ENCODE measurements at places on chromosomes 1 and 21.

DNA sequence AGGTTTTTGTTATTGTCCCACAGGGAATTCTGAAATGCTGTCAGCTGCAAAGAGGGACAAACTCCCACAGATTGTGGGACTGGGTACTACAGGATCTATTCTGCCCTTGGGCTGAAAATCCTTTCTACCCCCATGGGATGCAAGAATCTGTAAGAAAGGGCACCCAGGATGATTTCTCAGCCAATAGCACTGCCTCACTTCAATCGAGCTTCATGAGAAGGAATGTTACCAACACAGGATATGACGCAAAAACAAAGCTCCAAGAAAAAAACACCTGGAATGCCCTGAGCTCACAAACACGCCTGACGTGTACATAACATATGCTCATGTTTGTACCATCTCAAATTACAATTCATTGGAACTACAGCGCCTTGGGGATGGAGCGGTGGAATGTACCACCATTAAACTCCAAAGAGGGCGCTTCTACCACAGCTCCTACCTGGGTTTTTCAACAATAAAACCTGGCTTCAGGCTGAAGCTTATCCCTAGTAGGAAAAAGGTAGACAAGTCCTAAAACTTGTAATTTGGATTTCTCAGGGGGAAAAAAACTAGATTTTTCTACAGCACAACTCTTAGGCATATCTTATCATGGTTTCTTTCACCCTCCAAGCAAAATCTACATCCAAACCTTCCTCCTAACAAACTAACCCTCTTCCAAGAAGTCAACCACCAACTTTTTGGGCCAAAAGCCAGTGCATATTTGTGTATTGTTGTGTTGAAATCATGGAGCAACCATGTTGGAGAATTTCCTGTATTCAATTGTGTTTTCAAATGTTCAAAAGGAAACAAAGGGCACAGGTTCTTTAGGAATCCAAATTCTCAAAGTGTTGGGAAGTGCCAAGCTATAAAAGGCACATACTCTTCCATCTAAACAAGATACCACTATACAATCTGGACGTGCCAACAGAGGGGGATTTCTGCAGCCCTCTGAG lies 78.9 kb downstream of the TGFBR3 start:
- DNase-seq = no peak

GRCh38 chr1:59699227-59699847 lies 115.4 kb upstream of the HOOK1 start:
- no peak for DNase-seq

DNA sequence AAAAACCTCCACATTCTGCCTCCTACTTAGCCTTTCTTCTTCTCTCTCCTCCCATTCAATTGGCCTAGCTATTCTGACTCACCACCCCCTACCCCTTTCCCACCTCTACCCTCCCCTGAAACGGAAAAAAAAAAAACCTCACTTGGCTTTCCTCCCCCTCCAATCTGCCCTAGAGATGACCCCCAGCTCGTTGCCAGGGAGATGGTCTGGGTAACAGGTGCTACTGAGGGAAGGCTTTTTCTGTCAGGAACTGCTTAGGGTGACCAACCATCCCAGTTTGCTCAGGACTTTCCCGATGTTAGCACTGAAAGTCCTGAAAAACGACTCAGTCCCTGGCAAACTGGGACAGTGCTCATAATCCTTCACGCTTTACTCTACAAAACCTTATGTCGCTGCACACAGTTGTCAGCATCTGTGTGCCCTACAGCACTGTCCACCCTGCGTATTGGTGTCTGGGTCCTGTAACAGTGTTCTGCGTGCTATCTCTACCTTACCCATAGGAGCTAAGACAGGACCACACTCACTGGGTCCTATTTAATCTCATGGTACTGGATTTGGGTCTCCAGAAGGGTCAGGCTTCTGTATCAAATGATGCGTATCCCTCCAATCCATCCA lies 7.7 kb upstream of the CADM3 start:
- DNase-seq = no peak

DNA sequence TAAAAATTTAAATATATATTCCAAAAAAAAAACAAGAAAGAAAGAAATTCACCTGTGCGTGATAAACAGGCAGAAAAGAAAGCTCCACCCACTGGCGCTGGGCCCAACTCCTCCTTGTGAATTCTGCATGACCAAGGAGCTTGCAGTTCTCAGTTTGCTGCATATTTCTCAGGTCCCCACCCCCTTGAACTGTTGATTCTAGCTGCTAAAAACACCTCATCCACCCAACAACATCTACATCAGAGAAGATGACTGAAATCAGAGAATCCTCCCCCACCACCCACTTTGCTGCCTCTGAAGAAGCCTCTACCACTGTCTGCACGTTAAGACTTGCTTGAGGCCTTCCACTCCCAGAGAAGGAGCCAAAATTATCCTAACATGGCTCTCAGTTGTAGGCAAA lies 104.8 kb downstream of the RGS2 start:
- no peak for DNase-seq

- DNase-seq = no peak
These were observed 45.9 kb upstream of the PRMT6 start for GRCh38 chr1:107010582-107010981.

DNA sequence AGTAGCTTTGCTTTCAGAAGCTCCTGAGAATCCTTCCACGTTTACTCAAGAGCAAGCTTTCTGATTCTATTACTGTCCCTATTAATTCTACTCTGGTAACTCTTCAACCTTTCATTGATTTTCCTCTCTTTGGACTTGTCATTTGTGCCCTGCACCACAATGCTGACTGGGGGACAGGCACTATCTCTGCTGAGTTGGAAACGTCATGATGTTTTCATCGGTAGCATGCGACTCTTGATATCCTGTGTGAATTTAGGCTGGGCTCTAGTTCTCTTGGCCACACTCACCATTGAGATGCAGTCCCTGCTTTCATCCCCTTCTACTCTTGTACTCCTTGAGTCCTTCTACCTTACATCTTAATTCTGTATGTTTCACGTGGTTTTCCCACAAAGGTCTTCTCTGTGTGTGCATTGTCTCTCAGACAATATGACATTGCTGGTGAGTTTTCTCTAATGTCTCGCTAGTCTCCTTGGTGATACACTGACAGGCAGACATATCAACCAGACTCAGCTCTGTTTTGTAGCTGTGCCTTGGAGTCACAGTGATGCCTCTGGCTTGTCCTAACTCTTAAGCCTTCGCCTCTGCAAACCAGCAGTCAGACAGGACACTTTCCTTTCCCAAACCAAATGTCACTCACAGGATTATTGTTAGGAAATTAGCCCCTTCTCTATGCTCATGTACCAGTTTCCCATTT lies 223.6 kb upstream of the ADGRL2 start:
- DNase-seq = no peak

- DNase-seq = peak; percentile 8
These were observed 17.7 kb downstream of the RAP1GAP start for GRCh38 chr1:21651214-21652042.

- DNase-seq = no peak
These were observed 100.6 kb downstream of the DISC1 start for GRCh38 chr1:231727171-231727570.

DNA sequence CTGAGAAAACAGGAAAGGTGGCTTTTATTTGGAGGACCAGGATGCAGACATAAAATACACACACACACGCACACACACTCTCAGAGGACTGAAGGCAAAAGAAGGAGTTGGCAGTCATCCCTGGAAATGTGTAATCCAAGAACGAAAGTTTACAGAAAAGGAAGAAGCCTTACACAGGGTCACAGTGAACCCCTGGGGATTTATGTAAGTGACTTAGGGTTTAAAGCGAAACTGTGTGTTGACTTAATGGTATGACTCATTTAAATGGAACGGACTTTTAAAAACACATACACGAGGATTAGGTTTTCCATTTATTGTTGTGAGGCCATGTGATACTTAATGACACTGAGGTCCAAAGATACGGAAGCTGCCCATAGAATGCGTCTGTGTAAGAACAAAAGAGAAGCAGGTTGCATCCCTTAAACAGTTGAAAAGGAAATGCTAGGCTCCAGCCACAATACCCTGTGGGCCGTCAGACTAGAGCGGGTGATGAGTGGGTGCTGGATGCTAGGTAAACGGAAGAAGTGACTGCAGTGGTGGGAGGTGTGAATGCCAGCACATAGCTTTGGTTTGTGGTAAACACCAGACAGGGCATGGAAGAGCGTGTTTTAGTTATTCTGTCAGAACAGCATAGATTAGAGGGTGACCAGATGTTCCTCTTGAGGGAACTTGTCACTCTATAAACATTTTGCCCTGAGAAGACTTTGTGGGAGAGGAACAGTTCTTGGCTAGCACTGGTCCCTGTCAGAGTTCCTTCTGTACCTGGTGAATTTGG lies 21.6 kb upstream of the BCL10 start:
- peak; percentile 35 for DNase-seq

DNA sequence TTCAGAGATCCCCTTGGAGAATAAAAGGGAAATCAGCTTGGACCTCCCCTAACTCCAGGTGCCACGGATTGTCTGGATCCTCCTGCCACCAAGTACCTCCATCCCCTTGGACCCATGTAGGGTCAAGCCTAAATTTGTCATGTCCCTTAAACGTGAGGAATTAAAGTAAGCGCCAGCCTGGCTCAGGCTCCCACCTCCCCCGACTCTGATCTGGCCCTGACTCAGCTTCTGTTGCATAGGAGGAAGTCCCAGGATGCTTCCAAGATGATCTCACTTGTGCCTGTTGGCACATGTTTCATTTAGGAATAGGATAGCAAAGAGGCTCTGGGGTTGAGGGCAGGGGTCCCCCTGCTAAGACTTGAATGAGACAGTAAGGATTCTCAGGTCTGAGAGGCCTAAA lies 231.9 kb upstream of the JUN start:
- DNase-seq = no peak

GRCh38 chr1:180494370-180494769 lies 8.0 kb downstream of the ACBD6 start:
- DNase-seq = no peak

DNA sequence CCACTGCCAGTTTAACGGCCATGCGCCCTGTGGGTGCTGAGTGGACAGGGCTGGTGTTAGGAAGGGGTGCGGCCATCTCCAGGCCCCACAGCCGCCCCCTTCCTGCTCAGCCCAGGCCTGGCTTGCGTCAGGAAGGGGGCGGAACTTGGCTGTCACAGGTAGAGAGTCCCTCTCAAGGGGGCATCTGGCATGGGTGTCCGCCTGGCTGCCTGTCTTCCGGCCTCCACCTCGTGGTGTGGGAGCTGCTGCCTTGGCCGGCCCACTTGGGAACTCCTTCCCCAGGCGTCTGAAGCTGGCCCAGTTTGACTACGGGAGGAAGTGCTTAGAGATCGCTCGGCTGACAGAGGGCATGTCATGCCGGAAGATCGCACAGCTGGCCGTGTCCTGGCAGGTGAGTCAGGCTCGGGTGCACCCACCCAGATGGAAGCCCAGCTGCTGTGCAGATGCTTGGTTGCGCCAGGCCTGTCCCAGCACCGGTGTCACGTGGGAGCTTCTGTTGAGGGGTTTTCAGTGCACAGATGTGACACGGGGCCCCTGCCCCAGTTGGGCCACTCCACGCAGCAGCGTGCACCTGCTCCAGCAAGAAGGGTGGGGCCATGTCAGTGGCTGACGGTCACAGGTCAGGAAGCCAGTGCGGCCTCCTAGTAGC lies 9.1 kb upstream of the ATAD3B start:
- DNase-seq = no peak

DNA sequence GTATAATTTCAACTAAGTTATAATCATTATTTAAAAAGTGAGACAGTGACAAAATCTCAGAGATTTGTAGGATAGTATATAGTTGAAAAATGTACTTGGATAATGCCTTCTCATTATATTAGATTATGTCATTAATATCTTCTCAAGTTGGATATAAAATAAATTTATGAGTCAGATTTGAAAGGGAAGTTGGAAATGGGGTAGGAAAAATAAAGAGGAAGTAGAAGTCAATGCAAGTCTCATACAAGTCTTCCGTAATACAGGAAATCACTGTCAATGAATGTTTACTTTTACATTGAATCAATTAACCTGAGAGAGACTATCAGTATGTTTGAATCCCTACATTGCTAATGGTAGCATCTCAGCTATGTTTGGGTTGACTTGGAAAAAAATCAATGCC lies 16.2 kb upstream of the RNPC3 start:
- no peak for DNase-seq

- no peak for DNase-seq
These were observed 31.8 kb downstream of the USP25 start for GRCh38 chr21:15761507-15762100.

- no peak for DNase-seq
These were observed 1.4 kb downstream of the TENT5B start for GRCh38 chr1:27011058-27011764.

GRCh38 chr1:78797108-78797781 lies 147.6 kb downstream of the IFI44 start:
- DNase-seq = no peak

DNA sequence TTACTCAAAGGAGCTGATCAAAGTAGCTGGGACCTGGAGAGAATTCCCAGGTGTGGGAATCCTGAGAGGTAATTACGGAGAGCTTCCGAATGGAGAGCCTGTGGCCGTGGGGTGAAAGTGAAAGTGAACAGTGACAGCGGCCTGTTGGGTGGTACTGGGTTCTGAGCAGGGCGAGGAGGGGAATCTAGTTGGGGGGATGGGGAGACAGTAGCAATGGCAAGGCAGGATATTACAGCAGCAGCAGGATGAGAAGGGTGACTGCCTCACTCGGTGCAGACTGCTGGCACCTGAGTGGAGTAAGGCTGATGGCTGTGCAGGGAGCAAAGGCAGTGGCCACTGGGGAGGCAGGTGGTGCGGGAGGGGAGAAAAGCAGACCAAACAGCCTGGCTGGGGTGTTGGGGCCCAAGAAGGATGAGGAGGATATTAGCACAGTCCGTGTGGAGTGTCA lies 70.3 kb upstream of the PRDX6 start:
- DNase-seq = no peak

GRCh38 chr1:112905395-112906149 lies 50.4 kb downstream of the SLC16A1 start:
- no peak for DNase-seq

DNA sequence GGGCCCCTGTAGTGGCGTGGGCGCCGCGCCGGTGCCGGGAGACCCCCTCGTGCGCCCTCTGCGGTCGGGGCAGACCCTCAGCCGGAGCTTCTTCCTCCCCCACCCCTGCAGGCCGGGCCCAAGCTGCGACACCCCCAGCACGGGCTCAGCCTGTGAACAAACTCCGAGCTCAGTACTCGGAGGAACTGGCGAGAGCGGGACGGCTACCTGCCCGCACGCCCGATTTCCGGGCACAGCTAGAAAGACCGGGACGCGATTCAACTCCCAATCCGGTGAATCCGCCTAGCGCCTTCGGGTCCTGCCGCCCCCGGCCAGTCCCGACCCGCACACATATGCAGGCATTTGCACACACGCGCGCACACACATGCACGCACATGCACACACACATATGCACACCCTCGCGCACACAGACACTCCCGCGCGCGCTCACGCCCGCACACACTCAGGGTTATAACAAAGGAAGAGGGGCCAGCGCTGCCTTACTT lies 580 bp upstream of the BLACAT1 start:
- no peak for DNase-seq

DNA sequence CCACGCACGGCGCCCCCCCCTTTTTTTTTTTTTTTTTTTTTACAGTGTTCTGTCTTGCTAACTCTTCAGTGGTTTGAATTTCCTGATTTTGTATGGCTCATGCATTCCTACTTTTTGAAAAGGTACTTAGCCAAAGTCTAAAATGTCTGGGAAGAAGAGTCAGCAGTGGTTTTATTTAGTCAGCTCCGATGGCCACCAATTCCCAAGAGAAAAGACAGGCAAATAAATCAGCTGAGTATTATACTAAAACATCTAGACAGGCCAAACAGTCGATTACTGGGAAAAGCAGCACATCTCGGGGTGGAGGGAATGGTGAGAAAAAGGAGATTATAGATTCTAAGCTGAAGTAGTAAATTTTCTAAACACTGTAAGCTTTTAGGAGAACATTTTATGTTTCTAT lies 192.5 kb upstream of the ZRANB2 start:
- no peak for DNase-seq

Data from stimulated activated CD8-positive, alpha-beta memory T cell treated with anti-CD3 and anti-CD28 coated beads, Interleukin-2, amount 100 ng/mL, for 1 hour (primary cell).